Activated CD8-positive, alpha-beta T cell treated with anti-CD3 and anti-CD28 coated beads, Interleukin-2, amount 10 ng/mL, durations not matched to agents 7 days and 5 days (primary cell): ENCODE measurements at places on chromosomes 4 and X. TPM values are rescaled to one million over a fixed set of nuclear protein-coding genes. Genes with fewer than 3 reads are reported as not detected.

DNA sequence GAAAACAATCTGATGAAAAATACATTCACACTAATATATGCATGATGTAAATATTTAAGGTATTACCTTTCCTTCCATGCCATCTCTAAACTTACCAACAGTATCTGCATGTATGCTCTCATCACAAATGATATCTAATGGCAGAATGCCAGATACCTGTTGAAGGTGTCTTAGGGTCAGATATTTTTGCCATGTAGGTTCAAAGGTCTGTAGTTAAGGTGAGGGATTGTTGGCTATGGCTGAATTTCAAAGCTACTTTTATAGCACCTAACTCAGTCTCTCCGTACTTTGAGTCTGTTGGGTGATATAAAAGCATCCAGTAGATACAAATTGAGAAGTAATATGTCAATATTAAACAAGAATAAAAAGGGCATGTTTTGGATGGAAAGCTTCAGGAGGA lies 19.8 kb upstream of the ANTXR2 start:
- H3K27ac ChIP-seq = no peak overlapping the region
- H3K27me3 ChIP-seq = peaks cover 5% of the 10 kb centered on the region
- DNase-seq = no peak
- H3K4me1 ChIP-seq = peaks cover 12% of the 10 kb centered on the region
- no peak overlapping the region for H3K4me3 ChIP-seq
- H3K36me3 ChIP-seq = no peaks in the 10 kb centered on the region

DNA sequence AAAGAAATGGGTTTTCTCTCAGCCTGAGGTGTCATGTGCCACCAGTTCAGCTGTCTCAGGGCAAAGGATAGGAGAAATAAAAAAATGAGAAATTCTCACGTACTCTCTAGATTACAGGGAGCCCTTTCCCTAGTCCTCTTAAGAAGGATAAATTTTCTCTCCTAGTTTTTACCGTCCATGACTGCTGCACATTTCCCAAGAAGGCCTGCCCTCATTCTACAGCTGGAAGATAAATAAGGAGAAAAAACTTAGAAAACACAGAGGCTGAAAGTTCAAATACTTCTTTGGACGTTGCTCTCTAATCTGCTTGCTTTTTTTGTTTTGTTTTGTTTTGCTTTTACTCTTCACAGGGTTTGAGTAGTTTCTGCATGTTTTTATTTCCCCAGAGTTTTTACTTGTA lies 211.9 kb downstream of the DCAF12L2 start:
- H3K4me3 ChIP-seq = no peak overlapping the region
- no peaks in the 10 kb centered on the region for H3K4me1 ChIP-seq
- DNase-seq = no peak
- H3K36me3 ChIP-seq = no peaks in the 10 kb centered on the region
- H3K27me3 ChIP-seq = no peaks in the 10 kb centered on the region
- no peak overlapping the region for H3K27ac ChIP-seq

DNA sequence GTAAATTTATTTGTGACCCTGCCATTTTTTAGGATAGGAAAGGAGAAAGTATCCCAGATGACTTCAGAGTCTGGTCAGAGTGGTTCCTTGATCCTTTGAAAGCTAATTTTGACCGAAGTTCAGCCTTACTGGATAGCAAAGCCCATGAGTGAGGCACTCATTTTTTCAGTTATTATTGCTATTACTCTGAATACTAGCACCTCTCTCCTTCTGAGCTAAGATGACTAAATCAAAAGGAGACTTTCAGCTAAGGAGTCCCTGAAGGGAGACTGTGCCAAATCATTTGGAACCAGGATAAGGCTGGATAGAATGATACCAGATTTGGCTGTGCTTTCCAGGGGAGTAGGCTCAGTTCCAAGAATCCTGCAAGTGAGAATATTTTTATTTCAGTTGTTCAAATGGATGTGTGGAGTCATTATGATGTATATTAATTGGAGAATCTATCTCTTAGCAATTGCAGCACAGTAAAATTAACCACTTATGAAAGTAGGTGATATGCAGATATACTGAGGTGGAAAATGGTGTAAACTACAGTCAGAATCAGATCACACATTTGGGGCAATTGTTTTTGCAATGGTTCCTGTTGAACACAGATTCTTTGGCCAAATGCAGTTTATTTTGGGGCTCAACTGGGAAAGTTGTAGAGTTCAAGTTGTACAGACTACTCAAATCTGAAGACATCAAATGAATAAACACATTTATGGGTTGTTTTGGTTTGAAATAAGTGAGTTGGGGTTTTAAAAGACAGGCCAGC lies 1.2 kb downstream of the P2RY10 start:
- peaks cover 54% of the 10 kb centered on the region for H3K36me3 ChIP-seq
- H3K4me3 ChIP-seq = peak overlapping the region; percentile 97
- no peak for DNase-seq

DNA sequence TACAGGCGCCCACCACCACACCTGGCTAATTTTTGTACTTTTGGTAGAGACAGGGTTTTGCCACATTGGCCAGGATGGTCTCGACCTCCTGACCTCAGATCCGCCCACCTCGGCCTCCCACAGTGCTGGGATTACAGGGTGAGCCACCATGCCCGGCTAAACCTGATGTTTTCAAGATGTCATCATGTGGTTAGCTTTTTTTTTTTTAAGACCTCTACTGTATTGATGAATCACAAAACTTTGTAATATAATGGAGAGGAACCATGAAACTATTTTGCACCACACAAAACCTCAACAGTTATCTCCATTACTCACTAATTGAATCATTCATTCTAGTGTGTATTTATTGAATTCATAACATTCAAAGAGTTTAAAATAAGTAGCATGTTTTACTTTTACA lies 94.7 kb upstream of the NEIL3 start:
- DNase-seq = no peak
- H3K36me3 ChIP-seq = no peaks in the 10 kb centered on the region
- no peaks in the 10 kb centered on the region for H3K27me3 ChIP-seq
- H3K4me3 ChIP-seq = no peak overlapping the region

ATOH1 gene
- not detected for total RNA-seq

ETNPPL gene
- total RNA-seq = not detected
